ENCODE measurements at places on chromosomes 4 and X. TPM values are rescaled to one million over a fixed set of nuclear protein-coding genes. Genes with fewer than 3 reads are reported as not detected.

NUP62CL gene
- 2.3 TPM for total RNA-seq

CLGN gene
- not detected for total RNA-seq

CA5B gene
- total RNA-seq: 54.5 TPM

JCHAIN gene
- total RNA-seq: not detected

GPRASP3 gene
- total RNA-seq: 3.5 TPM

TMEM144 gene
- total RNA-seq: 0.61 TPM

GRCh38 chr4:54093324-54094240, 6.4 kb upstream of the GSX2 start:
- H3K36me3 ChIP-seq: no peaks in the 10 kb centered on the region
- H3K4me1 ChIP-seq: peaks cover 29% of the 10 kb centered on the region
- DNase-seq: no peak

- H3K4me3 ChIP-seq: no peak overlapping the region
- no peak for DNase-seq
- no peak overlapping the region for H3K27ac ChIP-seq
- H3K27me3 ChIP-seq: no peaks in the 10 kb centered on the region
- H3K36me3 ChIP-seq: no peaks in the 10 kb centered on the region
These were observed 59.0 kb downstream of the AFAP1 start for GRCh38 chr4:7880683-7881082.

DNA sequence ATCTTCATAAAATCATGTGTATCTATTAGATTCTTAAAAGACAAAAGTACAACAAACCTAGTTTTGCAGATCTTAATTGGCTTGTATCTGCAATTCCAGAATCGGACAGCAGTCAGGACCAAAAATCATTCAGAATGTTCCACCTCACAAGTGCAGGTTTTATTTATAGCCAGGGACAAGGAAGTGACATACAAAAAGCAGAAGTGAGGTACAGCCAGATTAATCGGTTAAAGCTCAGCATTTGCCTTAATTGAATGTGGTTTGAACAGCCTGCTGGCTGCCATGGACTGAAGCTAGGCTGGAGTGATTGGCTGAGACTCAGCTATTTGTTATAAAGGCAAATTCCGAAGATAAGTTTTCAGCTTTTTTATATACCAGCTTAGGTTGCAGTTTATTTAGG, 932.6 kb downstream of the C4orf33 start:
- no peaks in the 10 kb centered on the region for H3K27me3 ChIP-seq
- no peaks in the 10 kb centered on the region for H3K36me3 ChIP-seq
- H3K27ac ChIP-seq: no peak overlapping the region
- no peaks in the 10 kb centered on the region for H3K4me1 ChIP-seq

LUZP4 gene
- not detected for total RNA-seq

DNA sequence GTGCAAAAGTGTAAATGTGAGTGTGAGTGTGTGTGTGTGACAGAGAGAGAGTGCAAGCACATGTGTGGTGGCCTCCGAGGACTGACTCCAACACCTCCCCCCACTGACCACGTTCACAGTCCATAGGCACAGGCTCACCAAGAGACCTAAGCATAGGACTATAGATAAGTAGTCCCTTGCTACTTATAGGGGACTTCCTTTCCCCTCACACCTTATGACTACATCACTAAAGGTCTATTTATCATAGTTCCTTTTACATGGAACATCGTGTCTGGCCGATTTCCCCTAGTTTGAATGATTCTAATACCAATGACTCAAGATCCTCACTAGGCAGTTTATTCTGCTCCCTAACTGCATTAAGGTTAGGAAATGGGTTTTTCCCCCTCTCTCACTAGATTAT, 17.8 kb downstream of the FRMPD3 start:
- DNase-seq: no peak
- no peak overlapping the region for H3K27ac ChIP-seq
- no peak overlapping the region for H3K4me3 ChIP-seq
- no peaks in the 10 kb centered on the region for H3K36me3 ChIP-seq
- H3K27me3 ChIP-seq: no peaks in the 10 kb centered on the region

- no peaks in the 10 kb centered on the region for H3K27me3 ChIP-seq
- H3K4me1 ChIP-seq: no peaks in the 10 kb centered on the region
- no peak overlapping the region for H3K27ac ChIP-seq
- no peak overlapping the region for H3K4me3 ChIP-seq
These were observed 16.3 kb downstream of the RBMX2 start for GRCh38 chrX:130418066-130418465.
